Activated CD8-positive, alpha-beta memory T cell treated with anti-CD3 and anti-CD28 coated beads for 1 hour (primary cell): ENCODE measurements at places on chromosomes 12 and 14.
A peak's percentile ranks its signal among the peaks of the same experiment; 100 is the strongest.

GRCh38 chr12:93200291-93200917 is 177.3 kb upstream of the NUDT4 start:
- no peak for DNase-seq

- no peak for DNase-seq
Observed at GRCh38 chr12:6272300-6273204, 37.9 kb upstream of the PLEKHG6 start.

- DNase-seq = no peak
Observed at GRCh38 chr14:105061428-105062047, 3.7 kb downstream of the GPR132 start.

DNA sequence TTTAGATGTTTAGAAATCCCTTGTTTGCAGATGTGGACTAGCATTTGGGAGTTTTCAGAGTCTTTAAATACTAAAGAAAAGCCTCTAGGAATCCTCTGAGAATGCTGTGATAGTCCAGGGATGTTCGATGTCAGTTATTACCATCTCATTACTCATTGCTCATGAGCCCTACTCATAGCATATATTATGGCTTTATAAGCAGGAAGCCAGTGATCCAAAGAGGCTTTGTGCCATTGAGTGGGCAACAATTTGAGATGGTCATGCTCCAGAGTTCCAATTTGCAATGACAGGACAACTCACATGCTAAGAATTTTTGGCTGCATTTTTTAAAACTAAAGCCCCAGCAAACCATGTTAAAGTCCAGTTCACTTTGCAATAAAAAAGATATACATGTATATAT is 163.0 kb downstream of the OTOGL start:
- no peak for DNase-seq

GRCh38 chr12:75725521-75726111 is 214.2 kb upstream of the KRR1 start:
- no peak for DNase-seq

DNA sequence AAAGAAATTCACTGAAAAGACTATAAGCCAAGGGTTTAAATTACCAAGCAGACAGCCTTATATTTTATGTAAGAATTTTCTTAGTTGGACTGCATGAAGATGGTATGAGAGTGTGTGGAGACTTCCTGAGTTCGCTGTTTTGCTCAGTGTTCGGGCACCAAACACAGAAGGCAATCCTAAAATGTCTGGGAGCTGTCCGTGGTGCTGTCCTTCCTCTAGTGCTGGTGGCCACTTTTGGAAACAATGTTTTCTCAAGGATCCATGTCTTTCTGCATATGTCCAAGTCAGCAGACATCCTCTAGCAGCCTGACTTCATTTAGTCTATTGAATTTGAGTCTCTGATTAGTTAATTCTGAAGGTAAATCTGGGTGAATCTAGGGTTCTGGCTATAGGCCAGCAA is 135.8 kb downstream of the SLC8A3 start:
- no peak for DNase-seq

DNA sequence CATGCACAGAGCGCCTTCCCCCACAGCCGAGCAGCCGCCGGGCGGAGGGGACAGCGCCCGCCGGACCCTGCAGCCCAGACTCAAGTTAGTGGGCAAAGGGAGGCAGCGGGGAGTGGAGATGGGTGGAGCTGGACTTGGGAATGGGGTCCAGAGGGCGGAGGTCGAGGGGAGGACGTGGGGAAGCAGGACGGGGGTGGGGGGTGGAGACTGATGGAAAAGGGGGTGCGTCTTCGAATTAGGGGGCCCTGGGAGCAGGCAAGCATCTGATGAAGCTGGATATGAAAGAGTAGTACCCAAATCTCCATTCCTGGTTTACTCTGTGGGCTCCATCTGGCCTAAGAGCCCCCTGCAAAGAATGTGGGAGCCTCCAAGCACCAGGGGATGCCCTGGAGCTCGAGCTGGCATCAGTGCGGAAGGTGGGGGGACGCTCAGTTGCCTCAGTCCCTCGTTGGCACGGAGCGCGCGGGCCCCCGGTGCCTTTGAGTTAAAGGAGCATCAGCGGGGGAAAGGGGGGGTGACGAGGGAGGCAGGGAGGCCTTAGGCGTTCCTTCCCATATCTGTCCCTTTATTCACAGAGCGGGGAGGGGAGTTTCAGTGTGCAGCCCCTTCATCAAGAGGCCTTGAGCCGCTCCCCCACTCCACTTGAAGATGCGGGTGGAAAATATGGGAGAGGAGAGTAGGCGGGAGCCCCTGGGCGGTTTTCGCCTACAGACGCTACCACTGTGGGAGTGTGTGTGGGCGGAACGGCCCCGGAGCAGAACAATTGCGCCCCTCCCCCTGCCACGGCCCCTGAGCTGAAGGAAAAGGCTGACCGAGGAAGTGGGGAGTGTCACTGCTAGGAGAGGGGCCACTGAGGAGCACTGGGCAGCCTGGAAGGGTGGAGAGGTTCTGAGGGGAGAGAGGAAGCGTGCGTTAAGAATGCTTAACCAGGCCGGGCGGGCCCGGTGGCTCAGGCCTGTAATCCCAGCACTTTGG is 644 bp downstream of the NAB2 start:
- DNase-seq = peak; percentile 39

- DNase-seq = peak; percentile 70
Observed at GRCh38 chr14:68794130-68794850, 1.4 kb upstream of the ZFP36L1 start.

DNA sequence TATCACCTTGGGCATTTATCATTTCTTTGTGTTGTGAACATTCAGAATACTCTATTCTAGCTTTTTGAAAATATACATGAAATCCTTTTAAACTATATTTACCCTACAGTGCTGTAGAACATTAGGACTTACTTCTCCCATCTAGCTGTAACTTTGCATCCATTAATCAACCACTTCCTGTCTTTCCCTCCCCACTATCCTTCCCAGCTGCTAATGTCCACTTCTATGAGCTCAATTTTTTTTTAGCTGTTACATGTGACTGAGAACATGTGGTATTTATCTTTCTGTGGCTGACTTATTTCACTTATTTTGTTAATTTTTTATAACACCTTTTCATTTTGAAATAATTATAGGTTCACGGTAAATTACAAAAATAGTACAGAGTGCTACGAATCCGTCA is 136.0 kb downstream of the LMNTD1 start:
- DNase-seq = no peak

DNA sequence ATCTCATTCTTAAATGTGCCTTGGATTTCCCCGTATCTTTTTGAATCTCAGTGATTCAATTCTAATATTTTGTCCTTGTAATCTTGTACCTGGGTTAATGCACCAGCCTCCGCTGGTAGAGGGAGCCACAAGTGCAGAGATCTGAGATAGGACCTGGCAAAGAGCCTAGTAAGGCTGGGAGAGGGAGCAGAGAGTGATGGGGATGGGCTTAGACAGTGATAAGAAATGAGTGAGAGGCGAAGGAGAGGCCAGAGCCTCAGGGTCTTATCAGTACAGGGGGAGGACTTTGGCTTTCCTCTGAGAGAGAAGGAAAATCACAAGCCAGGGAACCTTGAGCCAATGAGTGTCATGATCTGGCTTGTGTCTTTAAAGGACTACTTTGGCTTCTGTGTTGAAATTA is 30.5 kb upstream of the LMNTD1 start:
- DNase-seq = no peak

- DNase-seq = no peak
Observed at GRCh38 chr12:91582811-91583210, 400.2 kb upstream of the DCN start.

GRCh38 chr12:52241205-52241842 is 8.3 kb downstream of the KRT7 start:
- no peak for DNase-seq

DNA sequence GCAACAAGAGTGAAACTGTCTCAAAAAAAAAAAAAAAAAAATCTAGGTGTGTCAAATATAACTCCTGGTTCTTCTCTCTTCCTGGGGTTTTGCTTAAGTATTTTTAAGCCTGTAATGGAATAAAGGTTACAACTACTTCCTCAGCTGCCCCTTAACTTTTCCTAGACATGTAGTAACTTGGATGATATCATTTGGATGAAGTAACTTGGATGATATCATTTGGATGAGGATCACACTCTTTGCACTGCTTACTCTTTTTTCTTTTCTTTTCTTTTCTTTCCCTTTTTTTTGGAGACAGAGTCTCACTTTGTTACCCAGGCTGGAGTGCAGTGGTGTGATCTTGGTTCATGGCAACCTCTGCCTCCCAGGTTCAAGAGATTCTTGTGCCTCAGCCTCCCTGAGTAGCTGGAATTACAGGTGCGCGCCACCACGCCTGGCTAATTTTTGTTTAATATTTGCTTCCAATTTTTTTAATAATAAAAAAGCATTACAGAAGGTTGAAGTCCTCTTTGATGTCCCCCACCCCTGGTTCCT is 775 bp upstream of the FAM186A start:
- no peak for DNase-seq

DNA sequence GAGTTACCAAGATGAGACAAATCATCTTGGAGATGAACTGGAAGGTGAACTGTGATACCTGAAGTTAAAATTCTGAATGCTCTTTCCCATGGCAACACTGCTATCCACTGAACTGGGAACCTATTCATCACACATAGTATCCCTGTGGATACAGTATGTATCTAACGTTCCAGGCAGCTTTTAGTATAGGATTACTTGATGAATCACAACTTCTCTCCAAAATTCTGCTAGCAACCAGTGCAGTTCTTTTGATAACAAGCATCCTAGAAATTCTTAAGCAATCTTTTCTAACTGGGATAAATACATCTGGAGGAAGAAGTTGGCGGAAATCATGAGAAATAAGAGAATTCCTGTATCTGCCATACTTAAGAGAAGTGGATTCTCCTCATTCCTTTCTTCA is 66.4 kb downstream of the PAWR start:
- no peak for DNase-seq

DNA sequence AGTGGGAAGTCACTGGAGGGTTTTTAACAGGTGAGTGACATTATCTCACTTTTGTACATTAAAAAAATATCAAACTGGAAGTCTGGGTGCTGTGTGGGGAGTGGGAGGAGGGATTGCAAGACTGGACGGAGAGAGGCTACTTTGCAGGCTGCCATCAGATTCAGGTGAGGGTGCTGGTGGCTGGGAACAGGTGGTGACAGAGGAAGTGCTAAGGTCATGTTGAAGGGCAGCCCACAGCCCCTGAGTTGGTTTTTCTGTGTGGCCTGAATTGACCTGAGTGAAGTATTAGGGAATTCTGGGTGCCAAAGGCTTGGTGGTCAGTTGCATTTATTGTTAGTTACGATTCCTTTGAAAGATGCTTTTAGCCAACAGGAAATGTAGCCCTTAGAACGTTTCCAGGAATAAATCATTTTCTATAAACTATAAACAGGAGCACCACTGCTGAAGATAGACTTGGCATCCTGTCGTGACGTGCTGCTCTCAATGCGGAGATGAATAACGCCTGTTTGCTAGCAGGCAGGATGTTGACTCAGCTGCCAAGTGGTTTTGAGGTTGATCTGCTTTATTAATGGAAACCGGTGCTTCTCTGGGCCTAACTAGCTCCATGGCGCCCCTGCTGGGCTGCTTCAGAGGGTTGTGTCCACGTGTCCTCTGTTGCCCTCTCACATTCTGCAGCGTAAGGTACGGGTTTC is 707.5 kb upstream of the TMEM132C start:
- no peak for DNase-seq

- DNase-seq = no peak
Observed at GRCh38 chr12:50533971-50534370, 29.2 kb downstream of the DIP2B start.
